ENCODE measurements at places on chromosomes 1 and 21. TPM values are rescaled to one million over a fixed set of nuclear protein-coding genes. Genes with fewer than 3 reads are reported as not detected.

DNA sequence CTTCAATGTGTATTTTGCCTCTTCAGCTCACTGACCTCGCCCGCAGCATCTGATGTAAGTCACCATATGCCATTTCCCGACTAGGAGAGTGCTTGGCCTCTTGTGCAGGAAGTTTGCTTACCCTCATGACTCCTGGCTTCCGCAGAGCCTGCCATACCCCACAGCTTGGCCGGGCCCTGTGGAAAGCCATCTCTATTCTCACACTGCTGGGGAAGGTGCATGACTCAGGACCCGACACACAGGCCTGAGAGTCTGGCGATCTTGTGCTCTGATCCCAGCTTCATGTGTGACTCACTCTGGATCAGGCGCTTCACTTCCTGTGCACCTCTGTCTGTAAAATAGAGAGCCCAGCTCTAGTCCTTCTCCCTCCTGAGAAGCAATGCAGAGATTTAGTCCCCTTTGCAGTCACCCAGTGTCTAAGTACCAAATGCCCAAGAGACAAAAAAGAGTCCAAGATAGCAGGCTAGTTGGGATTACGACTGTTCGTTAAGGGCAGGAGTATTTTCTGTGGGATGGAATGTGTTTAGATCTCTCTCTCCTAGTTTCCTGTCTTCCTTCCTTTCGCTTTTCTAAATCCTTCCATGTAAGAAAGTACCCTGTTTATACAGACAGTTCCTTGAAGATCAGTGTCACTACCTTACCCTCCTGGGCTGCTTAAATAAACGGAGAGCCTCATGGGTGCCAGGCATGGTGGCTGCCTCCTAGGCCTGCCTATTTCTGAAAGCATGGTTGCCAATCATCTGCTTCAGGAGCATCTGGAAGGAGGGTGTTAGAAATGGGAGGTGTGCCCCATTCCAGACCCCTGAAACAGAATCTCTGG, 62.8 kb upstream of the KIF26B start:
- DNase-seq, result peak; percentile 97

- no peak for DNase-seq
Observed at GRCh38 chr1:212700892-212701819, 1.5 kb upstream of the BATF3 start.

GRCh38 chr1:93734999-93735398, 53.4 kb upstream of the BCAR3 start:
- no peak for DNase-seq

DNA sequence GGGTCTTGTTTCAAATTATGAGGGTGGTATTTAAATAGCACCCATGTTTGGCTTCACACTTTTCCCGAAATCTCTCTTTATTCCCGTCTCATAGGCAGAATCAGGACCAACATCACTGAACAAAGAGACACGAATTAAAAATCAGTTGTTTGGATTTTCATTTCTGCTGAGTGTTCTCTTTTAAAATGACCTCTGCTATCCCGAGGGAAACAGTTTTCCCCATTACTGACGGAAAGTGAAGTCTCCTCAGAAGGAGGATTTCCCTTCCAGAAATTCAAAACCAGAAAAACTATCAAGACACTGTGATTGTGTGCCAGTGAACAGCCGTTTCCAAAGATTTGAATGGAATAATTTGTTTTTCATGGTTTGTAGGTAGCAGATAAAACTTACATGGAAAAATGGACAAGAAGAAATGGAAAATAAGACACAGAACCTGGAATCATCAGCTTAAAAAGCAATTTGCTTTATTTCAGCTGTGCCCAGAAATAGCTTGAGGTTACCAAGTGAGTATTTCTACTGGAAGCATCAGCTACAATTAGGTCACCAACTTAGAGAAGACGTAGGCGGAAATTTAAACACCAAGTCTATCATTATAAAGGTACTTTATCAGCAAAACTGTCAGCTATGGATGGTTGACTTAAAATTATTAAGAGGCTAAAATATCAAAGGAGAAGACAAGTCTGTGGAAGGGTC, 68.5 kb downstream of the RUNX1 start:
- DNase-seq, result no peak

GRCh38 chr1:212651521-212651920, 43.0 kb downstream of the ATF3 start:
- no peak for DNase-seq

Gene VSIG8
- total RNA-seq, result not detected

Data from bronchial epithelial cell (primary cell).